ENCODE measurements at places on chromosomes 4 and X.

DNA sequence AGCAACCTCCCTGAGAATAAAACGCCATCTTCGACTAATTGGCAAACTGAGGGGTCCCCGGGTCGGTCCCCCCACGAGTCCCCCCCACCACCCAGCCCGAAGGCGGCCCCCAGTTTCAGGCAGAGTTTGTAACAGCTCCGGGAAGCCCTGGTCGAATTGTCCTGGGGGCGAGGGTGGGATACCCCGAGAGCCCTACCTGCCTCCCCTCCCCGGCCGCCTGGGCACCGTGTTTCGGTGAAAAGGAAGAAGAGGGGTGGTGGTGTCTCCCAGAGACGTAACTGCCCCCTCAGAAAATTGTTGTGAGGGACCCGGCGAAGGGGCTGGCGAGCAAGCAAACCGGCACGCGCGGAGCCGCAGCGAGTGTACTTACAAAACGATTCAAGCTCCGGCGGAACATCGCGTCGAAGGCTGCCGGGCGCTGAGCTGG lies 1.2 kb downstream of the ATP11C start:
- no peak for DNase-seq

GRCh38 chr4:70654605-70655011 lies 11.7 kb downstream of the JCHAIN start:
- DNase-seq: peak; percentile 55

- peak; percentile 30 for DNase-seq
Measured at GRCh38 chr4:154618708-154619315, 6.4 kb upstream of the FGG start.

DNA sequence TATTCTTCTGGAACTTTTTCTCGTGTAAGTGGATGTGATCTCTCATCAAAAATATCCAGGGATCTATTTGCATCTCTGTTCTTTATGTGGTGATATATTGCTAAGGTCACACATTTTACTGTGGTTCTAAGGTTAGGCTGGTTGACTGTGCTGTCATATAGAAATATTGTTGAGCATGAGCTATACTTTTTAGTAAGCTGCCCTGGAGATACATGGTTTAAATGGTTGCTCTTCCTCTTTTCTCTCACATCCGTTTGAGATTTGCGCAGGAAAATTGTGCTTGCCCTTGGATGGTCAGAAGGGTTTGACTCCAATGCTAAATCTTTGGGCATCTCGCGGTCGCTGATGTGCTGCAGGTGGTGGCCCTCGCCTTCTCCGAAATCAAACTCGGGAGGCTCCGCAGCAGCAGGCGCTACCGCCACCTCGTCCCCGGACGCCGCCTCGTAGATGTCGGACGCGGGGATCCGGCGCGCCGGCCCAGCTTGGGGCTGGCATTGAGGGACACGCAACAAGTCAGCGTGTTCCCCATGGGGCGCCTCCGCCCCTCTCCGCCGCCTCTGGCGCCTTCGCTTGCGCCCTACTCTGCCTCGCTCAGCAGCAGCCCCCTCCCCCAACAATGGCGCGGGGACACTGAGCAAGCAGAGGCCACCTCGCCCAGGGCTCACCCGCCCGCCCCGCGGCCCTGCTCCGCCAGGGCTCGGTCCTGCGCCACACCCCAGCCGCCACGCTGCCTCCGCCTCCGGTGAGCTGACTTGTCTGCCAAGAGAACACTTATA lies 154.5 kb downstream of the MSN start:
- DNase-seq: no peak

DNA sequence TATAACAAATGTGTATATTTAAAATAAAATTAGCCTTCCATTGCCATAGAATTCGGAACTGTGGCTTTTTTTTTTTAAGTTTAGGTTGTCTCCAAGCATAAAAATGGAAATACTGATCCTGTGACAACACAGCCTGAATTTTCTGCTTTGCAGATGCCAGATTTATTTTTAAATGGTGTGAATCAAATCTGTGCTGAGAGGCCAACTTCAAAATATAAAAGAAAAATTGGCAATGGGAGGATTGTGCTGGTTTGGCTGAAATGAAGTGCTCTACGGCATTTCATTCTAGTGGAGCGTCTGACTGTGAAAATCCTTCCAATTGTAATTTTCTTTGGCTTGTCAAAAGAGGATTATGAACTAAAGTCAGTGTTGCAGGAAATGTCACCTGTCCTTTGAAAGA lies 580.3 kb upstream of the ZFP42 start:
- DNase-seq: no peak

GRCh38 chr4:106588891-106589290 lies 220.3 kb upstream of the GIMD1 start:
- DNase-seq: no peak

DNA sequence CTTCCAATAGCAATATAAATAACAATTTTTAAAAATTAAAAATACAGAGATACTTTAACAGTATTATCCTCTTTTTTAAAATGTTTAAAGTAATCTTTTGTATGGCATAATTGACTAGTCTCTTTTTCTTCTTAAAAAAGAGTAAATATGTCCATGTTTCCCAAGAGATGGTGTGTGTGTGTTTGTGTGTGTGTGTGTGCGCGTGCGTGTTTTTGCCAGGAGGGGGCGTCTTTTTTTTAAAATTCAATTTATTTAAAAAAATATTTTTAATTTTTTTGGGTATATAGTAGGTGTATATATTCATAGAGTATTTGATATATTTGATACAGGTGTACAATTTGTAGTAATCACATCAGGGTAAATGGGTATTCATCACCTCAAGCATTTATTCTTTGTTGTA lies 1073.7 kb downstream of the PCDH7 start:
- DNase-seq: no peak

DNA sequence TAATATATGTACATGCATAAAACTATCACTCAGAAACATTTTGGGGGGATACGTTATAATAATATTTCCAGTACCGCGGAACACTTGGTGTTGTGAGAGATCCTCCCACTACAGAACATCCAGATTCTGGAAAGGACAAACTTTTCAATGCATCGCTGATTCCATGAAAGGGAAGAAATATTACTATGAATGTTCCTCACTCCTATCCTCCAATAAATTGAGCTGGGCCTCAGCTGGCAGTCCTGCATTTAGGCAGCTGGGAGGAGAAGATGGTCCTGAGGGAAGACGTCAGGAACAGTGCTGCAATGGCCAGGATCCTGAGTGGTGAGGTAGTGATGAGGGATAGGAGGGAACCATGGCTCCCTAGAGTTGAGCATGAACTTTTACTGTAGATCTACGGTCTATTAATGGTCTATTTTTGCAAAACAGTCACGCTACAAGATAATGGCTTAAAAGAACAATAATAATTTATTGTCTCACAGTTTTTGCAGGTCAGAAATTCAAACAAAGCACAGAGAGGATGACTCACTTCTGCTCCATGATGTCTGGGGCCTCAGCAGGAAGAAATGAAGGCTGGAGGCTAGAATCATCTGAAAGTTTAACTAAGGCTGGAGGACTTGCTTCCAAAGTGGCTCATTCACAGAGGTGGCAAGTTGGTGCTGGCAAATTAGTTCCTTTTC lies 538.1 kb downstream of the STIM2 start:
- DNase-seq: no peak

- DNase-seq: peak; percentile 51
Measured at GRCh38 chr4:158578476-158578875, 56.8 kb downstream of the RXFP1 start.

GRCh38 chr4:80948995-80949394 lies 81.5 kb upstream of the BMP3 start:
- DNase-seq: no peak

- peak; percentile 70 for DNase-seq
Measured at GRCh38 chr4:147782087-147782781, 50.3 kb downstream of the ARHGAP10 start.

DNA sequence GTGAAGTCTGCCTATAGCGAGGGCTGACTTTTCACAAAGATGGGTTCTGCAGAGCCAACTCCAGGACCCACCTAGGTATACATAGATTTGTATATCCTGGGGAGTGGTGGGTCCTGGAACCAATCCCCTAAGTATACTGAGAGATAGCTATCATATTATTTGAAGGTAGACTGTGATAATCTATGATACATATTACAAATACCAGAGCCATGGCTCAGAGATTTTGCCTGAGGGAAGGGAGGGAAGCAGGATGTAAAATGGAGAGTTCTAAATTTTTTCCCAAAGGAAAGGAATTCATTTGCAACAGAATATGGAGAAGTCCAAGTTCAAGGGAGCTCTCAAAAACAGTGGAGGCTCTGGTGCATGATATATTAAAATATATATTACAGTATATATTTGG lies 7.2 kb downstream of the TCEAL3 start:
- no peak for DNase-seq

DNA sequence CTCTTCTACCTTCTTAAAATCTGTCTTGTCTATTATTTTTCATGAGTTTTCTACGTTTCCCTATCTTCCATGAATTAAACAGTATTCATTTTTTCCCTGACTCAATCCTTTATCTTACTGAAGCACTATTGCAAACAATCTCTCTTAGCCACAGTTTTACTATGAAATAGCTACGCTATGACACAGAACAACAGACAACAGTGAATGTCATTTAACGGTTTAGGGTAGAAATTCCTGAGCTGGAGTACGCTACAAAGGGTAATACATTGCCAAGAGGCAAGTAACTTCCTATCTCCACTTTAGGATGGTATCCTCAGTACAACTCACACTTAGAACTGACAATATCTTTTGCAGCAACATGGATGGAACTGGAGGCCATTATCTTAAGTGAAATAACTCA lies 552.6 kb downstream of the INPP4B start:
- DNase-seq: peak; percentile 80

DNA sequence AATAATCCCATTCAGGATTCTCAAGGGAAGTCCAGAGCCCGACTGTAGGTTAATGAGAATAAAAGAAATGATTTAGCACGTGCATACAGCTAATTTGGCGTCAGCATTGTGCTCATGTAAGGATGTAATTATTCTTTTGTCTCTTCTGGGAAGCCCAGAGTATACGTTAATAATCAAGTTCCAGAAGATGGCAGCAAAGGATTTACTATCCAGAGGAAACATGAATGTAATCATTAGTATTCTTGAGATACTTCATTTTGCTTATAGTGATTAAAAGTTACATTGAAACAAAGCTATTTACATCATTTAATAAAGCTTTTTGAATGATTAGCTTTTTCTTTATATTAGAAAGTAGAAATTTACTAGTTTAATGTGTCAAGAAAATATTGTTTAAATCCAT lies 27.1 kb upstream of the MAP9 start:
- peak; percentile 72 for DNase-seq

GRCh38 chr4:147638942-147639341 lies 21.7 kb downstream of the TMEM184C start:
- DNase-seq: peak; percentile 34

GRCh38 chrX:18664947-18665346 lies 7.0 kb downstream of the RS1 start:
- no peak for DNase-seq

DNA sequence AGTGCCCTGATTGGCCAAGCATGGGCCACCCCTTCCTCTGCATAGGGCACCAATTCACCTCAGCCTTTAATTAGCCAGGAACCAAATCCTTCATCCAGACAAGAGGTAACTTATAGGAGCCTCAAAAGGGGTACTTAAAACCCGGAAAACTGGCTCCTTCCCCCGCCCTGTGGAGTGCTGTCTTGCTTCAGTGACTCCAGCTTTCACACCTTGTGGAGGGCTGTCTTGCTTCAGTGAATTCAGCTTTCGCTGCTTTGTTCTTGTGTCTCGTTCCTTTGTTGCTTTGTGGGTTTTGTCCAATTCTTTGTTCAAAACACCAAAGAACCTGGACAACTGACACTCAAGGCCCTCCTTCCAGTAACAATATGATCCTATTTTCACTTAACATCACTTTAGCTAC lies 82.2 kb upstream of the FRG1 start:
- no peak for DNase-seq

DNA sequence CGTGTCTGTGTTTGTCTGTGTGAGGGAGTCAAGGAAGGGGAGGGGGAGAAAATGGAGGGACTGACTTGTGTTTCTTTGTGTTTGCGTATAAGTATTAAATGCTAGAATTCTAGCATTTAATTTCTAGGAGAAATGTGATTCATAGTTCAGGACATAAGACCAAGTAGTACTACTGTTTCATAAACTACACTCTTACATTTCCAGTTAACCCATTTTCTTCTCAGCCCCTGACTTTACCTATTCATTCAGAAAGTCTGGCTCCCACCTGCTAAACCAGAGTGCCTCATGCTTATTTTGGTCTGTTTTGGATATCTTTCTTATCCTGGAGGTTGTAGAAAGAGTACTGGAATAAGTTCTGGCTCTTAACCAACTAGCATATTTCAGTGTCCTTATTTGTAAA lies 14.2 kb downstream of the EDA start:
- no peak for DNase-seq

DNA sequence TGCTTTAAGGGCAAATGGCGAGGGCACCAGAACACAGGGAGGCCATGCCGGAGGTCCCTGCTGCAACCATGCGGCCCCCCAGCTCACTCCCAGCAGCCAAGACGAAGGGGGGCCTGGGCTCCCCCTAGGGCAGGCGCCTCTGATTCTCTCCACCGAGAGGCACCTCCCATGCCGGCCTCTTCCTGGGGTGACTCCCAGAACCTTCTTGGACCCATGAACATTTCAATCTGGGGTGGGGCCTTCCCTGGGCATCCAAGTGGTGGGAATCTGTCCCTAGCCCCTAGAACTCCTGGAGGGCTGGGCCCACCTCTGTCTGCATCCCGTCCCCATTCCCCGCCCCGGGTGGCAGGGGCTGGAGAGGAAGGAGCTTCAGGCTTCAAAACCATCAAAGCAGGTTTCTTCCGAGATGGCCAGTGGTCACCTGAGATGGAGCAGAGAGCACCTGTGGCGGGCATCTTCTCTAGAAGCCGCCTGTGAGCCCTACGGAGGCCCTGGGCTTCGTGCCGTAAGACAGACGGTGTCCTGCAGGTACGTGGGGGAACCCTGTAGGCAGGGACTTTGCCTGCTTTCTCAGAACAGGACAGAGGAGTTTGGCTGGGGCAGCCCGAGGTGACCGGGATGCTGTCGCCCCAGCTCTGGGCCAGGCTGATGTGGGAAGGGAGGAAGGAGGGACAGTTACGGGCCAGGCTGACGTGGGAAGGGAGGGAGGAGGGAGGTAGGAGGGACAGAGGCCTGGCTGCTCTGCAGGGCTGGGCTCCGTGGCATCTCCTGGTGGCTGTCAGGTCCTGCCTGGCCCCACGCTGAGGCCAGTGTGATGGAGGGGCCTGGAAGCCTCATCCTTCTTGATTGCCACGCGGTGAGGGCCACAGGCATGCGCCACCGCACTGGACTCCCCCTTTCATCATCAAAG lies 6.8 kb upstream of the SLC25A6 start:
- peak; percentile 16 for DNase-seq

GRCh38 chrX:36650622-36651021 lies 357.5 kb upstream of the FAM47C start:
- no peak for DNase-seq

- DNase-seq: no peak
Measured at GRCh38 chr4:181581983-181582382, 661.2 kb upstream of the TENM3 start.

GRCh38 chr4:30757357-30757756 lies 37.2 kb downstream of the PCDH7 start:
- peak; percentile 92 for DNase-seq

- DNase-seq: no peak
Measured at GRCh38 chrX:27735914-27736313, 71.9 kb upstream of the MAGEB10 start.
